Caco-2 (cell line): ENCODE measurements at places on chromosomes 16 and 17.

GRCh38 chr17:12789481-12790248 lies at the start of gene ARHGAP44:
Gene ARHGAP44, plus strand, starts transcription at chr17:12789498. Its CDS starts 341 bp downstream, at chr17:12789839.
- DNase-seq: no peak

- no peak for DNase-seq
Observed at GRCh38 chr17:1852327-1852726, 22.5 kb downstream of the RPA1 start.

DNA sequence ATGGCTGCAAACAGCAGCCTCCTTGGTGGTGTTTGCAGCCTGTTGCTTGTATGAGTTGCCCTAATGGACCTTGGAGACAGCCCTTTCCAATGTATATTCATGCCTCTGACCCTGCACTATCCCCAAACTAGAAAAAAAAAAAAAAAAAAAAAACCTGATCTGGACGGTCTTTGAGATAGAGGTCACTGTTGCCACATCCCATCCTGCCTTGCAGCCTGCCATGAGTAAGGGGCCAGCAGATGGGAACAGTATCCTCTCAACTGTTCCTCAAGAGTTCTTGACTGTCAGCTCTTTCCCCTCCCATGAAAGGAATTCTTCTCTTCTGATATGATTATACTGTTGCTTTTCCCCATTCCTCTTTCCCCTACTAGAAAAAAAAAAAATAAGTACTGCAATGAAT lies 152.4 kb downstream of the SSH2 start:
- DNase-seq: no peak

- no peak for DNase-seq
Observed at GRCh38 chr16:78784771-78785170, 685.3 kb downstream of the WWOX start.

DNA sequence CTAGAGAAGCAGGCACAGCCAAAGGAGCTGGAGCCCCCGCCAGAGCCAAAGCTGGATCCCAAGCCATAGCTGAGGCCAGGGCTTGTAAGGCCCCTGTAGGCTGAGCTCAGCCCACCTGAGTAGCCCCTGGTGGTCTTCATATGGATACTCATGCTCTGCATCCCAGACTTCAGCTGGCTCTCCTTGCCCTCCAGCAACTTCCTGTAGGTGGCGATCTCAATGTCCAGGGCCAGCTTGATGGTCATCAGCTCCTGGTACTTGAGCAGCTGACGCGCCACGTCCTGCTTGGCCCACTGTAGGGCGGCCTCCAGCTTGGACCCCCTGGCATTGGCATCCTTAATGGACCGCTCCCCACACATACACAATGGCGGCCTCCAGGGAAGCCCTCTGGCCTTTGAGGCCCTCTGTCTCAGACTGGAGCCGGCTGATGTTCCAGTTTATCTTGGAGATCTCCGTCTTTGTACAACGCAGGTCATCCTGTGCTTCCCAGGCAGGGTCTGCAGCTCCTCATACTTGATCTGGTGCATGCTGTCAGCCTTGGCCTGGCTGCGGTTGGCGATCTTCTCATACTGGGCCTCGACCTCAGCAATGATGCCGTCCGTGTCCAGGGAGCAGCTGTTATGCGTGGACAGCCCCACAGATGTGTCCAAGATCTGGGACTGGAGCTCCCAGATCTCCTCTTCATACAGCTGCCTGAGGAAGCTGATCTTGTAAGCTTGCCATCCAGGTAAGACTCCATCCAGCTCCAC lies 28.9 kb downstream of the IKZF3 start:
- DNase-seq: no peak

- DNase-seq: no peak
Observed at GRCh38 chr17:3551189-3551588, 6.4 kb downstream of the TRPV3 start.

DNA sequence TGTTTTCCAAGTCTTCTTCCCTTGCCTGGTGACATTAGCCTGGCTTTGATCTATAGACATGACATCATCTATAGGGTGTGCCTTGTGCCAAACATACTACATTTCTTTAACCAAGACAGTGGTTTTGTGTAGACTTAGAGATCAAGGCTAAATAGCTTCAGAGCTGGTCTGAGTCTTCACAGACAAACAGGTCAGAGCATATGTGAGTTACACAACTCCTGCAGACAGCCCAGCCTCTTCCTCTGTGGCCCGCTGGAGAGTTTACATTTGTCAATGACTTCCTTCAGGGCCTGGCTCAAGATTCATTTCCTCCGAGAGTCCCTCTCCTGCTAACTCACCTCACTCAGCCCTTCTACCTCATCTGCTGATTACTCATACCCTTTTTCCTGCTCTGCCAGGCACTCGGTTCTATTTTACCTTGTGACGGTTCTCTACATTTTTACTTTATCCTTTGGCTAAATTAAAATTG lies 73.1 kb upstream of the TANC2 start:
- no peak for DNase-seq

DNA sequence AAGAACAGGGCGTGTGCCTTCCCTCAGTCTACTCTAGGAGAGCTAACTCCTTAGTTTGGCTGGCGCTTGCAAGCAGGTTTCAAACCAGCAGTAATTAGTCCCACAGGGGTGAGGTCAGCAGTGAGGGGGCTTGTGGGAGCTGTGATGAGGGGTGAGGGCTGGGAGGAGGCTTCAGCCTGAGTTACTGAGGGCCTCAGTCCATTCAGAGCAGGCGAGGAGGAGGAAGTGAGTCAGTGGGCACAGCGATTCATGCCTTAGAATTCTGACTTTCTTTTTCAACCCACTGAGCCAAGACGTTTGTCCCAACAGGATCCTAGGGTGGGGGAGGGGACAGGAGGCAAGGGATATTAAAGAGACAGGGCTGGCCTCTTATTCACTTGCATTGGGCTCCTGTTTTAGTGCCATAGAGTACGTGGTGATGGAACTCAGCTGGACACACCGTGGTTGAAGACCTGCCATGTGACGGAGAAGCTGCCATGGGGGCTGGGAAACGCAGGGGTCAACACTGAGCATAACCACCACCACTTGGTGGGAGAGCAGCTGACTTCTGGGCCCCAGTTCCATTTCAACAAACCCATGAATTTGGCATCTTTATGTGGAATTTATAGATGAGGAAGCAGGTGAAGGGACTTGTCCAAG lies 8.3 kb upstream of the ITGA3 start:
- no peak for DNase-seq

- DNase-seq: no peak
Observed at GRCh38 chr16:81469710-81470535, 25.3 kb downstream of the CMIP start.

DNA sequence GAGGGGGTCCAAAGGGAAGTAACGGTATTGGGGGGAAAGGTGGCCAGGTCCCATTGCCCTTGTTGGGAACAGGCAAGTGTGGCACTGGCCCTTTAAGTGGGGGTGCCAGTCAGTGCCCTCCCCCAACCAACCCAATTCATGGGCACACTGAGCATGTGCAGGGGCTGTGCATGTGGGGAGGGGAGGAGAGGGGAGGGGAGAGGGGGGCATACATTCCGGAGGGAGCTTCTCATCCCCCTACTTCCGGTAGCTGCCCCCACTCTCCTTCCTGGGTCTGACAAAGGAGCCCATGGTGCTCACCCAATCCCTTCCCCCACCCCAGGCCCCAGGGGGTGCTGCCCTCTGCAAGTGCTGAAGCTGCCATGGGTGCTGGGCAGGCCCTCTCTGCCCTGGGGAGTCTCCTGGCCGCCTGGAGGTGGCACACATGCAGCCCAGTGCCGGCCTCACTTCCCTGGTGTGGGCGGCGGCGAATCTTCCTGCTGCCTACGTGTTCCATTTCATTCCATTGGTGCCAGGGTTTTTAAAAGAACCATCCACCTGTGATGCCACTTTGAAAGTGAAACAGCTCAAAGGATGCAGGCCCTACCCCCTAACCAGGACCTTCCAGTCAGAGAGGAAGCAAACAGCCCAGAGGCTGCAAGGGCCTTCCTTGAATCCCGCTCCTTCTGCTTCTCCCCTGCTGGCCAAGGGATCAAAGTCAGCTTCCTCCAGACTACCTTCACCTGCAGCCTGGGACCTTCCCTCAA lies 11.0 kb downstream of the HEXIM2 start:
- peak; percentile 67 for DNase-seq

GRCh38 chr16:56789360-56789759 lies 59.4 kb downstream of the NUP93 start:
- peak; percentile 62 for DNase-seq

GRCh38 chr16:3664187-3664896 lies 9.9 kb downstream of the DNASE1 start:
- no peak for DNase-seq

DNA sequence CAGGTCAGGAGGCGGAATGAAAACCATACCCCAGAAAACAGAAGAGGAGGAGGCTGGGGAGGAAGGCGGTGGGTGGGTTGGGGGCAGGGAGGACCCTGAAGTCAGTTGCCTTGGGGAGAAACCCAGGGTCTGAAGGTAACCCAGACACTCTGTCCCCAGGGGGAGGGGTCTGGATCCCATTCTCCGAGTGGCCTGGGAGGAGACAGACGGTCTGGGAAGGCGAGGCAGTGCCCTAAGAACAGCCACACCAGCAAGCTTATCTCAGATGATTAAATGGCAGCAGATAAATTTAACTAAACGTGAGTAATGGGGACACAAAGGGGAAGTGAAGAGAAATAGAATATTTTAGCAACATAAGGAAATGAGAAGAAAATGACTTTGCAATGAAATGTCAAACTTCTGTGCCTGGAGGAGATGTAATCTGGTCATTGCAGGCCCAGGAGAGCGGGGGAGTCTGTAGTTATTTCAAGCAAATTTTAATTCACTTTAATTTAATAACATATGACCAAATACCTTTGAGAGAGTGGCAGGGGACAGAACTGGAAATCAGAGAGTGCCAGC lies 21.4 kb upstream of the ZFP90 start:
- no peak for DNase-seq

DNA sequence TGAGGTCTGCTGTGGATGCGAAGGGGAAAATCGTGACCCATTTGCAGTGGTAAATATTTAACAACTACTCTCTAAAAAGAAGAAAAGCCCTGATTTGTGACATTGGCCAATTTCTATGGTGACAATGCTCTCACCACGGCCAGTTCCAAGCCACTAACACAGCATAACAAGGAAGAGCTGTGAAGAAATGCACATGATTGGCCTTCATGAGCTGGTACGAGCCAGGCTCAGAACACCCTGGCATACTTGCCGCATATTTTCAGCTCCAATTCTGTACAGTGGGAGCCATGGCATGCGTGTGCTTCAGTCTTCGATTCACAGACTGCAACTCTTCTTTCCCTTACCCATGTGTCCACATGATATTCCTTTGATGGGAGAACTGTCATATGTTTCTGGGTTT lies 363.9 kb upstream of the CDH5 start:
- DNase-seq: no peak

DNA sequence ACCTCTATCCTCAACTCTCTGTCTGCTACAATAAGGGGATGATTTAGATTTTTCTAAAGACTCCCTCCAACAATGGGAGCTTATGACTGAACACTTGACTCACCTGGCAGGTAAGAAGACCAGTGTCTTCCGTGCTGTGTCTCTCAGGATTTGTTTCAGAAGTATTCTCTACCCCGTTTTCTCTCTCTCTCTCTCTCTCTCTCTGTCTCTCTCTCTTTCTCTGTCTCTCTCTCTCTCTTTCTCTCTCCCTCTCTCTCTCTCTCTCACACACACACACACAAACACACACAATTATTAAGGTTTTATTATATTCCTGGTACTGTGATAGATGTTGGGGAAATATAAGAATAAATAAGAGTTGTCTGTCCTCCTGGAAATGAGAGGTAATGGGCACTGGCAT lies 263.9 kb downstream of the TOX3 start:
- DNase-seq: no peak

DNA sequence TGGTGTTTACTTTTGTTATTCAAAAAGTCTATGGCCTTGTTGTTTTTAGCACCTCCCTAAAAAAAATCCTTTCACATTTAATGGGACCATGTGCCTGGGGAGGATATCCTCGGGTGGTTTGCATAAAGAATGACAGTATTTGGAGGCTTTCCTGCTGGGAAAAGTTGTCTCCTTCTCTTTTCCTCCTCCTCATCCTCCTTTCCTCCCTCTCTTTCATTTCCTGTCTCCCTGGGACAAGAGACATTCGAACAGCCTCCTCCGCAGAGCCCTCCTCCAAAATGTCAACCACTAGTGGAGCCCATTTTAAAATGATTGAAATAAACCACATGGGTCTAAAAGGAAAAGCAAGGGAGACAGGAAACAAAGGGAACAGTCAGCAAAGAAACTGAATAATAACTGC lies 67.4 kb downstream of the MYH13 start:
- no peak for DNase-seq

DNA sequence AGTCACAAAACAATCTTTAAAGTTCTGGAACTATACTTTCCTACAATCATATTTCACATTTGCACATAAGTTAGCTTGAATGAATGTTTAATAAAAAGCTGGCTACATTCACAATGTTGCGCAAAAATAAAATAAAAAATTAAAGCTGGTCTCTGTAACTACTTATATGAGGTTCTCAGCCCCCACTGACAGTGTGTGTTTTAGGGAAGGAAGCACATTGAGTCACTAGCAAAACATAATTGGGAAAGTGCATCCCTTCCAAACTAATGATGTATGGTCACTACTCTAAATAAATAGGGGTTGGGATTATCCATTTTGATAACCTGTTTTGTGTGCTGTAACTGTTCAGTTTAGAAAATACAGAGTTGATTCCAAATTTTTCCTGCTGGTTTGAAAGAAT lies 251.9 kb downstream of the IRX3 start:
- no peak for DNase-seq

- DNase-seq: no peak
Observed at GRCh38 chr17:55437159-55437605, 15.5 kb upstream of the MMD start.

DNA sequence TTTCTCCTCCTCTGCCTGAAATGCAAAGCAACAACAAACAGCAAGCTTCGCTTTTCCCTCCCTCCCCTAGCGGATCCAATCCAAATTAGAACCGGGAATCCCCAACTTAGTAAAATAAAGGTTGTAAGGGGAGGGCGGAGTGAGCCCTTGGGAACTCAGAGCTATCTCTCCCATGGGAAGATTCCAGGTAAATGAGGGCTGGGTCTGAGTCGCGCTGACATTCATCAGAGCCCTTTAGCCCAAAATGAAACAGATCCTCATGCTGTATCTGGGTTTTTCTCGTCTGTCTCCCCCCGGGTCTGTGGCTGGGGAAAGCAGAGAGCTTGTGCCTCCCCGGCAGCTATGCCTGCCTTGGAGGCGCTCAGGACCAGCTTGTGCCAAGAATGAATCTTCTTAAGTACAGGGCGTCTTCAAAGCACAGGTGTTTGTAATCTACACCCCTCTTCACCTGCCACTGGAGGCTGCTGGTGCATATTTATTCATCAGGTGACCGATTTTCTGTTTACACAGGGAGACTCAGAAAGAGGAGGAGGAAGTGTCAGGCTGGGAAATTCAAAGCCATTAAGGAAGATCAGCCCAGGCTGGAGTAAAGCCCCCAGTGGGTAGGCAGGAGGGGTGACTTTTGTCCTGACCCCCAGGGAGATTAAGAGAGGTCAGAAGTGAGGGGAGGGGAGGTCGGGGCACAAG lies 55.0 kb upstream of the GSE1 start:
- peak; percentile 75 for DNase-seq

- DNase-seq: no peak
Observed at GRCh38 chr17:63519116-63519881, 3.9 kb upstream of the KCNH6 start.

DNA sequence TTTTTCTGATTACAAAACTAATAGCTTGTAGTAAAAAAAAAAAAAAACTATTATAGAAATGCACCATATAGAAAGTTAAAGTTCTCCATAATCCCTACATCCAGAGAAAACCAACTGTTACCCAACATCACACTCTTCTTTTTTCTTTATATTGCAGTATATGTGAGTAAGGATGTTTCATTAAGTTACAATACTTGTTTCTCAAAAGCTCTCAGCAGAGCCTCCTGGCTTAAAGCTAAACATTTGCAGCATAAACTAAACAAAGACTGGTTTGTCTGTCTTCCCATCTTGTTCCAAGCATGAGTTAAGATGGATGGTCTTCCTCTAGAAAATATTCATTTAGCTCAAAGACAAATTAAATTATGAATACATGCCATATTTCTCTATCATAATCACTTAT lies 25.2 kb downstream of the GRB2 start:
- no peak for DNase-seq
